ENCODE measurements at places on chromosomes 1 and 21.
A peak's percentile ranks its signal among the peaks of the same experiment; 100 is the strongest.

GRCh38 chr21:42315296-42315891, at the start of gene TFF3:
TFF3 (minus strand) TSS chr21:42315409; CDS start chr21:42315374, 35 bp downstream.
- no peak for DNase-seq

GRCh38 chr1:31248276-31248675, 8.6 kb upstream of the NKAIN1 start:
- no peak for DNase-seq

- no peak for DNase-seq
These were observed 257.5 kb downstream of the LRRC40 start for GRCh38 chr1:69947837-69948236.

GRCh38 chr1:67733681-67734322, 48.8 kb downstream of the GADD45A start:
- DNase-seq: no peak

- no peak for DNase-seq
These were observed 101.1 kb downstream of the UBIAD1 start for GRCh38 chr1:11373895-11374747.

GRCh38 chr1:84573481-84573966, 716 bp downstream of the CTBS start:
- DNase-seq: no peak

DNA sequence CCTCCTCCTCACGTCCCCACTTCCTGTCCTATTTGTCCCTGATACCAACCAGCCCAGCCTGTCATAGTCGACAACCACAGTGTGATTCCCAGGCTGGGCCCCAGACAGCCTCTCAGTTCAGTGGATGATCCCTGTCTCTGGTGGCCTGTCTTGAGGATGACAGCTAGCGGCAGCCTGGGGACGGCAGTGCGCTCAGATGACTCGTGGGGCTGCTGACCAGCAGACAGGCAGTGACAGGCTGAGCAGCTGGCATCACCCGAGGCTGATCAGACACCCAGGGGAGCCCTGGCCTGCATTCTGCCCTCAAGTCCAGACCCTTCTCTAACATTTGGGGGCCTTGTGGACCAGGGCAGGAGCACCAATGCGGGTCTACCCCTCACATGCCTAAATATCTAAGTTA, 21.0 kb downstream of the NKAIN1 start:
- DNase-seq: no peak

DNA sequence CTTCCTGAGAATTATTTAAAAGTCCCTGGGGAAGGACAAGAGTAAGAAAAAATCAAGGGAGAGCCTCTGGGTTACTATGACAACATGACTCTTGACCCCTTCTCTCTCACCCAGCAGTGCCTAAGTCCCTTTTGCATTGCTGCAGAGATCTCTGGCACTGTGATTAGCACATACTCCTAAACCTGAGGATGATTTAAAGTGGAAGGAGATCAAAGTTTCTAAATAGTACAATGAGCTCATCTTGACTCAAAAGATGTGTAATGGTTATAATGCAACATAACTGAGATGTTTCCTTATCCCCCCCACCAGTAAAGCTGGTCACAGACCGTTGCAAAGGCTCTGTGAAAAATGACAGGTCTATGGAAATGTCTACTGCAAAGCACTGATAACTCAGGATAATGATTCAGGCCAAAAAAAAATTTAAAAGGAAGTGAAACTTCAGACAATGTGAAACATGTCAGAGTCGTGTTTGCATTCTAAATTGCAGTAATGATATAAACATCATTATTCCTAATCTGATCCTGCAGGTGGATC, 519.2 kb downstream of the KIF26B start:
- no peak for DNase-seq

DNA sequence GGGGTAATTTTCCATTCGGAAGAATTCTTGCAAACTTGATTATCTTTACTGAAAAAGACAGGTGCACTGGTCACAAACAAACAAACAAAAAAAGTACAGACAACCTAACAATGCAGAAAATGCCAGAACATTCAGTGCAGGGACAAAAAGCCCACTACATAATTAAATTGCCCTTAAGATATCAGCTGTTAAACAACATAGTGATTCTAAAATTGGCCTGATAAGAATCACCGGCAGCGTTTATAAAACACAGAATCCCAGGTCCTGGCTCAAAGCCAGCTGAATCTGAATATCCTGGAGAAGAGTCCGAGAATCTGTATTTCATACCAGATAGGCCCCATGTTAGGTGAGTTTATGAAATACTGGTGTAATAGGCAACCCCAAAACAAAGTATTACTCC, 6.1 kb downstream of the PLPP3 start:
- DNase-seq: no peak

DNA sequence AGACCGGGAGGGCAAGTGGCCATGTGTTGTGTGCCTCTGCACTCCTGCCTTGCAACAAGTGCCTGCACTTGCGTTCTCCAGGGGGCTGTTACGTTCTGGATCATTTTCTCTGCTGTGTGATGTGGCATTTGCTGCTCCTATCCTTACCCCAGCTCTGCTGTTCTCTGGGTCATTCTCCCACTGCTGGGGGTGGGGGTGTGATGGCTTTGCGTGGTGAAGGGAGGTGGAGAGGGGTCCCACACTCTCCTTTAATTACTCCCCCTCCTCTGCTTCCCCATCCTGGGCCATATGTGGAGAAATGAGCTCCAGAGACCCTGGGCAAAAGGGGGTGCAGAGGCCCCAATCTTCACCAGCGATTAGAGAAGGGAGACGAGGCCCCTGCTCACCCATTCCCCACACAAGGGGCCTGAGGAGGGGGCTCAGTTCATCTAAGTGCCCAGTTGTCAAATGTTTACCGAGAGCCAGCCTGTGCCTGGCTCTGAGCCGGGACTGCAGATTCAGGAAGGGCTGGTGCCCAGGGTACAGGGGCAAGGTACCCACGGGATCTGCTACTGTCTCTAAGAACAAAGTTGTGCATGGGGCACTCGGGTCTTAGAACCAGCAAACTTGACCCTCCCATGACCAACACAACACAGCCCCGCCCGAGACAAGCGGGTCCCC, 355.4 kb downstream of the PTPRU start:
- no peak for DNase-seq

GRCh38 chr1:219085082-219085481, 88.6 kb upstream of the LYPLAL1 start:
- DNase-seq: no peak

GRCh38 chr1:3955196-3955772, 55.2 kb upstream of the C1orf174 start:
- no peak for DNase-seq

DNA sequence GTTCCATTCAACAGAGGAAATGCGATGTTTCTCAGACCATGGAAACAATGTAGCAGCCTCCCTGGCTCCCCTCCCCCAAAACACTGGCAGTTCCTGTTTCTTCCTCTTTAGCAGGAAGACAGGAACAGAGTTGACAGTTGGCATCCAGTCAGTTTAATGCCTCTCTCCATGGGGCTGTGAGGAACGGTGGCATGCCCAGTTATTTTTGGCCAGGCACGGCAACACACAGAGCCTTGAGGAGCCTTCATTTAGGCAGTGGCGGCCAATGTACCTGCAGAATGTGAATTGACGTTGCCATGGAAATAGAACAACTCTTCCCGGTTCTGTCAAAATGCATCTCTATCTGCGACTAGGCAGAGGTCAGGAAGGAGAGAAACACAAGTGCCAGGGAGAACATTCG, 330.6 kb downstream of the DSCAM start:
- DNase-seq: no peak

- peak; percentile 28 for DNase-seq
These were observed 65.2 kb downstream of the SIK1 start for GRCh38 chr21:43361493-43362296.

DNA sequence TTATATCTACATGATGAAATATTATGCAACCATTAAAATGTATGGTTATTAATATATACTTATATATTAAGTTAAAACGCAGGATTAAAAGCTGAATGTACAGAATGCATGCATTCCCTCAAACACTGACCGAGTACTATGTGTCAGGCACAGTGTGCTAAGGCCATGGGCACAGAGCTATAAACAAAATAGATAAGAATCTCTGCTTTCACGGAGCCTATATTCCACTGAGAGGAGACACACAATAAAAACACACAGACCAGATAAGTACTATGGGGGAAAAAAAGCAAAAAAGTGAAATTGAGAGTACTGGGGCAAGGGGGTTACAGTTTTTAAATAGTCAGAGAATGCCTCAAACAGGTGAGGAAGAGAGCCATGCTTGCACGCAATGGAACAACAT, 62.7 kb downstream of the GPATCH2 start:
- no peak for DNase-seq

DNA sequence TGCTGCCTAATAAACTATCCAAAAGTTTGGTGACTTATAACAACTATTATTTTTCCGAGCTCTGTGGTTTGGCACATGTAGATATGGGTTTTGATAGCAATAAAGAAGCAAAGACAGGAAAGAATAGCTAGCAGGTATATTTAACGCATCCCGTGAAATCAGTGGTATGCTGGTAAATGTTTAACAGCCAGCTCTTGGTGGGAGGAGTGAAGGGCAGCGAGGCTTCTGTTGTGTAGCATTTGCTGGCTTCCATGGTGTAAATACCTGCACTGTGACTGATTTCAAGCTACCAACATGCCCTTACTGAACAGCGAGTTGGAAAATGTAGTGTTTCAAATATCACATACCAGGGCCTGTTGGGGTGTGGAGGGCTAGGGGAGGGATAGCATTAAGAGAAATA, 291.0 kb downstream of the PRDM2 start:
- DNase-seq: no peak

DNA sequence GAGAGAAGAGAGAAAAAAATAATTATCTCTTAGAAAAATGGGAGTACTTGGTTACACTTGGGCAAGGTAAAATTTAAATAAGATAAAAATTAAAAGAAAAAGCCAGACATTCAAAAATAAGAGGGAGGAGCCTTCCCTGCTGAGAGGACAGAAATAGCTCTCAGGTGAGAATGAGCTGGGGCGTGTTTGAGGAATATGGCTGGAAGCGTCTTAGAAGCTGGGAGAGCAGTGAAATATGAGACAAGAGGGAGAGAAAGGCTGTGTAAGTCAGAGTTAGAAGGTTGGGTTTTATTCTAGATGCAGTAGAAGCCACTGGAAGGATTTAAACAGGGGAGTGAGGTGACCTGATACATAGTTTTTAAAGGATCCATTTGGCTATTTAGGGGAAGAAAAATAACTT, 154.2 kb upstream of the L1TD1 start:
- DNase-seq: no peak

DNA sequence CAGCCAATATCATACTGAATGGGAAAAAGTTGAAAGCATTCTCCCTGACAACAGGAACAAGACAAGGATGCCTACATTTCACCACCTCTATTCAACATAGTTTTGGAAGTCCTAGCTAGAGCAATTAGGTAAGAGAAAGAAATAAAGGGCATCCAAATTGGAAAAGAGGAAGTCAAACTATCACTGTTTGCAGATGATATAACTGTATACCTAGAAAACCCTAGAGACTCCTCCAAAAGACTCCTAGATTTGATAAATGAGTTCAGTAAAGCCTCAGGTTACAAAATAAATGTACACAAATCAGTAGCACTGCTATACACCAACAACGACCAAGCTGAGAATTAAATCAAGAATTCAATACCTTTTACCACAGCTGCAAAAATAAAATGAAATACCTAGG, 171.3 kb upstream of the HP1BP3 start:
- DNase-seq: no peak

DNA sequence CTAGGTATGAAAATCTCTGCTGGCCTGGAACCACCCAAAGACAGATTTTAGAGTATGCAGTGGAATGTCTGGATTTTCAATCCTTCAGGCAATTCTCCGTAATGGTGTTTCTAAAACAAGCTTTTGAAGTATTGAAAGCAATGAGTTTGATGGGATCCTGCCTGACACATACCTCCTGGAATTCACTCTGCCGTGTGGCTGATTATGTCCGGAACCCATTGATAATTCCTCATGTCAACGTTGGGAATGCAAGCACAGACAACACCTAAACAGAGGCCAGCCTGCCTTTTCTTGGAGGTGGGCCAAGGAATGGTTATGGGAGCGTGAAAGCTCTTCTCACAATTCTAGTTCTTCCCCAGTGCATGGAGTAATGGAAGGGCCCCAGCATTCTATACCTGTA, 168.9 kb upstream of the HMCN1 start:
- DNase-seq: no peak

DNA sequence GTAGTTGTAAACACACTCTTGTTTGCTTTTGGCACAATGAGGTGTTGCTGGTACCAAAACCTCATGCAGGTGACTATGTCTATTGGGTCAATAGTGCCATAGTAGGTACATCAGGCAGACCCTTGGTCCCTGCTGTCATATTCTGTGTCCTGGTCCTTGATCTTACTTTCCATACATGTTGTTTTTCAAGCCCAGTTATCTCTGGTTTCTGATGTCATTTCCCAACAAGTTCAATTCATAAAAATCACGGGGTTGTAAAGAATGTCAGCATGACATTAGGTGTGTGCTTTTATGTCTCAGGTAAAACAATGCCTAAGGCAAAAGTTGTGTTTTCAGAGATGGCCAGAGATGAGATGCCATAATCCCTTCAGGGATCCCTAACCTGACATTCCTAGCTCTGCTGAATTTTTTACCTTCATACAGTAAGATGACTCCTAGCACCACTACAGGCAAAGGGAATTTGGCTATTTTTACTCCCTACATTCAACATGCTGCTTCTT, 390.3 kb upstream of the PKN2 start:
- no peak for DNase-seq

DNA sequence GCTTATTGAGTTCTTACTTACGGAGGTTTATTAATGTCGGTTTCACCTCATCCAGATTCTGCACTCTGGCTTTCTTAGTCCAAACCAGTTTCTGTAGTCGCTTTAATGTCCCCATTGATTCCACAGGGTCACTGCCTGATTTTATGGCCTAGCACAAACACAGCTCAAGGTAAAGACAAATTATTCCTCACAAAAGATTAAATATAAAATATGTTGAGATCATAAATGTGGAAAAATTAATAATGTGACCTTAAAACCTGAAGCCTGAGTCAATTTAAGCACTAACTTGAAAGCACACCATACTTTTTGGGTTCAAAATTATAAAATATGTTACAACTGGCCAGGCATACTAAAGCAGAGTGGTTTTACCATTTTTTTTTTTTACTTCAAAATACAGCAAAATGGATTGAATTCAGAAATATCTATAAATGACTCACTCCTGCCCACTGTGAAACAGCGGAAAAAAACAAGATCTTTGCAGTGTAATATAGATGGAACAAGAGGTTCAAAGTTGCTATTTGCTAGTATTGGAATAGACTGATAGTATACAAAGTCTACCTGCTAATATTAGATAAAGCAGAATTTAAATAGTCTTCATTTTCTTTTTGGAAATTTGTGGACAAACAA, 37.6 kb upstream of the SAMSN1 start:
- no peak for DNase-seq

DNA sequence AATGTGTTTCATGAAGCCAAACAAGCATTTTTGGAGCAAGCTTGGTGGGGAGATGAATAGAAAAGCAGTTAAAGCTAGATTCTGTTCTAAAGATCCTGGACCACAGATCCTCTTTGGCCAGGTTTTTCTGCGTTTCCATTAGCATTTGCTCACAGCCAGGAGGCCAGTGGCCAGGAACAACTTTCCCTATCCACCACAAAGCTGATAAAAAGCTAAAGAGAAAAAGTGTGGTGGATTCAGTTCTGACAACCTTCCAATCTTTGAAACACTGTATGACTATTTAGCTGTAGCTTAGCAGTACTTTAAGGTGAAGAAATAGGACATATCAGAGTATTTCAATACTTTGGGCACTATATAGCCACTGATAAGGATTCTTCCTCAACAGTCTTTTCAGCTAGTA, 3.0 kb upstream of the NEK7 start:
- no peak for DNase-seq

- DNase-seq: no peak
These were observed 186.6 kb downstream of the SIPA1L2 start for GRCh38 chr1:232443372-232443771.

Measured in effector memory CD4-positive, alpha-beta T cell (primary cell).